Activated naive CD4-positive, alpha-beta T cell treated with Interleukin-2 at 50 U/mL for 16 hours (primary cell): ENCODE measurements at places on chromosomes 12 and 14.

GRCh38 chr14:55843718-55844403 is 263.9 kb downstream of the KTN1 start:
- DNase-seq, result no peak

- DNase-seq, result no peak
Observed at GRCh38 chr12:47561746-47562145, 144.1 kb downstream of the RPAP3 start.

GRCh38 chr12:62846491-62846890 is 88.5 kb downstream of the PPM1H start:
- DNase-seq, result no peak

DNA sequence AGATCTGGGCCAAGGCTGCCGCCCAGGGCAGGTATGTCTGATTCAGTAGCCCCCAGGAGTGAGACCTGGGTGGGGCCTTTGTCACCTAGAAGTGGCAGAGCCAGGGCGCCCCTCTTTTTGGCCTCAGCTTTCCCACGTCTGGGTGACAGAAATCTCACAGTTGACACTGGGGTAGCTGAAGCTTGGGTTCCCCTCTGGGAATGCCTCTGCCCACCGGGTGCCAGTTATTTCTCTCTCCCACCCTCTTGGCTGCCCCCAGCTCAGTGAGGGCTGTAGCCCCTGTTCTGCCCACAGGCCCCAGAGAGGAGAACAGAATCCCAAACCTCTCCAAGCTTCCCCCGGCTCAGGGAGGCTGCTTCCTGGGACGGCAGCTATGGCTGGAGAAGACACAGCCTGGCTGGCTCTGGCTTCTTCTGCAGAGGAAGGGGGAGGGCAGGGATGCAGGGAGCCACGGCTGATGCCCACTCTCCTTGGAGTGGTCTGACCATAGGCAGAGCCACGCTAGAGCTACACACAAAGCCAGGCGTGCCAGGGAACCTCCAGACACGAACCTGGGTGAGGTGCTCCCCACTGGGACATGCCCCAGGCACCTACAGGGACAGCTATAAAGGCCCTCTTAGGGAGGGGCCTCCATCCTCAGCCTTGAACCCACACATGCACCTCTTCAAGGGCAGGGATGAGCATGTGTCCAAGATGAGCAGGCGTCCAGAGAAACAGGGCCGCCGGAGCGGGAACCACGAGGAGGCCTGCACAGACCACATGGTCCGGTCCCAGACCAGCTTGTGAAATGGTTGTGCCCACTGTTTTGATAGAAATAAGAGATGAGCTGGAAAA is 51.7 kb downstream of the BEGAIN start:
- DNase-seq, result no peak

- DNase-seq, result no peak
Observed at GRCh38 chr14:91847693-91848092, 19.6 kb downstream of the TC2N start.

DNA sequence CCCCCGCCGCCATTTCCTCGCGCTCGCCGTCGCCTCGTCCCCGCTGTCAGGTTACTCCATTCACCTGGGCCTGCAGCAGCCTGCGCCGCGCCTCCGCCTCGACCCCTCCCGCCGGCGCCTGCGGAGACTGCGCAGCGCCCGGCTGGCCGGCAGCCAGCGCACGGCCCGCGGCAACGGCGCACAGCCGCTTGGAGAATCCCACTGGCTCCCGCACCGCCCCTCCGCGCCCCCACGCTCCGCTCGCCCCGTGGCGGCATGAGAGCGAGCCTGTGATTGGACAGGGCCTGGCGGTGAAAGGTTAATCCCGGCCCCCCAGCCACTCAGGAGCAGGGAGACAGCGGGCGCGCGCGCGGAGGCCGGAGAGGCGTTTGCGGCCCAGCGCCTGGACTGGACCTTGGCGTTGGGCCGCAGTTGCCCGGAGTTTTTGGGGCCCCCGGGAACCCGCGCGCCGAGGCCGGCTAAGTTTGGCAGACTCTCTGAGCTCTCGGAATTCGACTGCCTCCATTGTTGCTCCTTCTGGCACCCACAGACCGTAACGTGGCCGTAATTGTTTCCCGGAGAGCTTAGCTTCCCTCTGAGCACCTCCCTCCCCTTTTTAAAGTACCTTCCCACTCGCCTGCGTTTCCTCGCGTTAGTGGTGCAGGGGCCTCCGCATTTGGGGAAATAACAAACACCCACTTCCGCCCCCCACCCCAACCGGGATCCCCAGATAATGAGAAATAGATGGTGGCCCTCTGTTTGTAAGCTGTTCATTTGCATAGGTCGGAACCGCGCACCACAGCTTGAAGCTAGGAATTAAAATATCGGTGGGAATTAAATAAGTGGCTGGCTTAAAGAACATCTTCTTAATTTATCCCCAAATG is at the start of gene DICER1:
Gene DICER1 (minus strand): TSS at position 203 of the 863 bp plus-strand sequence. CDS start 24,071 bp downstream, outside the sequence.
- DNase-seq, result peak; percentile 95

- no peak for DNase-seq
Observed at GRCh38 chr12:130526813-130527212, 189.1 kb downstream of the PIWIL1 start.

DNA sequence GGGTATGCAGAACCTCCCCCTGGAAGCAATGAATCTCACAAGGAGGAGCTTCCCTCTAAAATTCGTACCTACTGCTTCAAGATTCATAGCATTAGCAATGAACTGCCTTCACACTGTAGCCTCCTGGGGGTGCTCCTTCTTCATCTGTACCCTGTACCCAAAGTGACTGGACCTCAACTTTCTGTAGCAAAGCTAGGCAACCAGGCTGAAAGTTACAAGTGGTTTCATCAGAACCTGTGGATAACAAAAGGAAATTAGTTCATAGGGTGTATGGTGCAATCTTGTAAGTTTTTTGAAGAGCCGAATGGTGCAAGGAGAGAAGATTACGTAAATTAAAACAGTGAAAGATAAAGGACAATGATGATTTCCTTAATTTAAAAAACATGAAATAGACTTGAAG is 1541.7 kb upstream of the FLRT2 start:
- DNase-seq, result no peak

DNA sequence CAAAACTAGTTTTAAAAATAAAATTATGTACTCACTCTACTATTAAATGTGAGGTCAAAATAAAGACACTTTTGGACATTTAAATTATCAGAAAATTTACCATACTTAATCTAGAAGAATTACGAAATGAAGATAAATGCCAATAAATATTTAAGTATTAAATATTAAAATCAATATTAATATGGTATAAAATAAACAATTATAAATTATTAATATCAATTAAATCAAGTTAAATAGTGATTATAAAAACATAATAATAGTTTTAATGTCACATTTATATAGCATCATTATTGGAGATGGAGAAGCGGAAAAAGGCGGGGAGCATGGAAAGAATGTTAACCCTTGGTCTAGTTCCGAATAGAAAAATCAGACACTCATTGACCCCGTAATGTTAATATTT is 224.3 kb upstream of the MDGA2 start:
- DNase-seq, result no peak

- no peak for DNase-seq
Observed at GRCh38 chr12:19021646-19022045, 107.9 kb upstream of the PLEKHA5 start.

GRCh38 chr14:52467515-52468266 is 84.6 kb downstream of the TXNDC16 start:
- no peak for DNase-seq

DNA sequence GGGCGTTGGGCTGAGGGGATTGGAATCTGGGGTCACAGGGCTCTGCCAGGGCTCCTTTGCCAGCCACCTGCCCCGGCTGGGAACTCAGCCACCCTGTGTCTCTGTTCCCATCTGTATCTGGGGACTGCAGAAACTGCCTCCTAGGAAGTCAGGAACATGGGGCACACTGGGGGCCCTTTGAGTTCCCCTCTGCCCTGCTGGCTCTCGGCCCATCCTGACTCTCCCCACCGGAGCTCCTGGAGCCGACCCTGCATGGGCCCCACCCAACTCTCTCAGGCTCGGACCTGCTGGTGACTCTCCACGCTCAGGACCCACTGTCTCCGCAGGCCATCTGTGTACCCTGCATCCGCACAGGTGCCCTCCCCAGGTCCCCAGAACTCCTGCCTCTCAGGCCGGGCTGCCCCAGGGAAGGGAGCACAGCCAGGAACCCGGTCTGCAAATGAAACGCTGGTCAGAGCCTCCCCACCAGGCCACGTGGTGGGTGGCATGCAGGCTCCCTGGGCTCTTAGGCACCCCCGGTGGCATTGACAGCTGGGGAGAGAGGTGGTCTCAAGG is 82.8 kb downstream of the KIF26A start:
- DNase-seq, result no peak

DNA sequence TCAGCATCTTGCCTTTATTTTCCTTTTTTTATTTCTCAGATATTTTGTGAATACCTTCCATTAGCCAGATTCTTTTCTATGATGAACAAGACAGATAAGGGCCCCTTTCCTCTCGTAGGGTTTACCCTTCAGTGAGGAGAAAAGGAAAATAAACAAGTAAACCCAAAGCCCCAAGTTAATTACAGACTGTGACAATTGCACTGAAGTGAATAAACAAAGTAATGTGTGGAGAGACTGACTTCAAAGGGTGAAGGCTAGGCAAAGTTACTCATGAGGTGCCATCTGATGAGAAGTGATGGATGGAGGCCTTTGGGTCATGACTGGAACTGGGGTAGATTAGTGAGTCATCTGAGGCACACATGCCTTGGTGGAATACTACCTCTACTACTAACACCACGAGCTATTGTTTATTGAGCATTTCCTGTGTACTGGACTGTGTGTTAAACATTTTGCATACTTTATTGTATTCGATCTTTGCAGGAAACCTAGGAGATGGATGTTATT is 143.4 kb upstream of the PRICKLE1 start:
- no peak for DNase-seq
